Tongue (tissue), 3 donors: ENCODE measurements at places on chromosomes 3 and 15.

GRCh38 chr15:73786538-73786937 lies 33.4 kb upstream of the INSYN1 start:
- no peak for DNase-seq

- DNase-seq, result no peak
These were observed 94.6 kb downstream of the FILIP1L start for GRCh38 chr3:100019719-100020118.

GRCh38 chr15:88453651-88454050 lies 13.5 kb downstream of the MRPL46 start:
- DNase-seq, result no peak

DNA sequence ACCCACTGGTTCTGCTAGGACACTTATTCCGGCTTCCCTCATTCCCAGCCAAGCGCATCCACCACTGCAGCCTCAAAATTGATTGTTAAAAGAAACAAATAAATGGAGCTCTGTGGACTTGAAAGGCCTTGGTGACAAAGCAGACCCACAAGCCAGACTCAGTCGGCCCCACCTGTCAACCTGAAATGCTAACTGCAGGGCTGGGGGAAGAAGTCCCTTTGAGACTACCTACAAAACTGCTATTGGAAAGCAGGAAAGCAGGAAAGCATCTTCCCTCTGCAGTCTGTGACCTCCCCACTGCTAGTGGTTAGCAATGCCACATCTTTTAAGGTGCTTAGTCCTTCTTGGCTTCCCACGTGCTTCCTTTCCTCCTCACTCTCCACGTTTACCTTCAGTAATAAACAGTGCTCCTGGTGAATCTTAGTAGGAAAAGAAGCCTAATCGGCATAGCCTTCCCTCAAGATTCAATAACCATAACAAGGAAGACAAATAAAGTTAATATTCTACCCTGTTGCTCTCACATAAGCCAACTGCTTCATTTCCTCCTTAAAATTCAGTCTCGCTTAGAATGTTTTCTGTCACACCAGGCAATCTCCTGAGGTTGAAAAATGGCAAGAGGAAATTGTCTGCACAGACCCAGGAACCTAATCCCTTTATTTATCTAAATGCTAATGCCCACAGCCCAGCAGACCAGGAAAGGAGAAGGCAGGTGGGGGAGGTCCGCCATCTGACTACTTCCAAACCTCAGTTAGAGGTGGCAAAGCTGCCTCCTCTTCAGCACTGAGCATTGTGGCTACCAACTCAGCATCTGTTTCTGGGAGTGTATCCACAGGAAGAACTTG lies 296.2 kb downstream of the NEK10 start:
- DNase-seq, result no peak

GRCh38 chr3:160141485-160142185 lies 83.6 kb upstream of the C3orf80 start:
- DNase-seq, result no peak

DNA sequence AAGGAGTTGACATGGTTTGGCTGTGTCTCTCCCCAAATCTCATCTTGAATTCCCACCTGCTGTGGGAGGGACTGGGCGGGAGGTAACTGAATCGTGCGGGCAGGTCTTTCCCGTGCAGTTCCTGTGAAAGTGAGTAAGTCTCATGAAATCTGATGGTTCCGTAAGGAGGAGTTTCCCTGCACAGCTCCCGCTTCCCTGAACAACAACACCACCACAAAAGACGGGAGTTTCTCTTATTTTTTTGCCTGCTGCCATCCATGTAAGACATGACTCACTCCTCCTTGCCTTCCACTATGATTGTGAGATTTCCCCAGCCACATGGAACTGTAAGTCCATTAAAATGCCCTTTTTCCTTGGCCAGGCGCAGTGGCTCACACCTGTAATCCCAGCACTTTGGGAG lies 22.7 kb downstream of the XXYLT1 start:
- DNase-seq, result no peak

GRCh38 chr15:62280625-62281024 lies 115.5 kb upstream of the C2CD4B start:
- no peak for DNase-seq

DNA sequence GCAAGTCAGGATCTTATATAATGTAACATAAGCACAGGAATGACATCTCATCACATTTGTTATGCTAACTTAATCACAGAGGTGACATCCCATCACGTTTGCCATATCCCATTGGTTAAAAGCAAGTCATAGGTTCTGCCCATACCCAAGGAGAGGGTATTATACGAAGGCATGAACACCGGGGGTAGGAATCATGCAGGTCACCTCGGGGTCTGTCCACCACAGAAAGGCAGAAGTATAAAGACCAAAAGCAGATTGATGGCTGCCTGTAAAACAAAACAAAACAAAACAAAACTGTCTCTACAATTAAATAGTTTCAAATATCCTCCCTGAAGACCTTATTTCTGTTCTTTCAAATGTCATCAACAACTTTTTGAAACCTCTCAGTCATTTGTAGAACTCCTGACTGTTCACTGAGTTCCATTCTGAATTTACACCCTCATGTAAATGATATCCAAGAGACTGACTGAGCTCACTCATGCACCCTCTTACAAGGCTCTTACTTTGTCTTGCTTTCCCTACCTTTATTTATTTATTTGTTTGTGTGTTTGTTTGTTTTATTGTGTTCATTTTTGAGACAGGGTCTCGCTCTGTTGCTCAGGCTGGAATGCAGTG lies 22.7 kb upstream of the ZNF639 start:
- DNase-seq, result no peak

DNA sequence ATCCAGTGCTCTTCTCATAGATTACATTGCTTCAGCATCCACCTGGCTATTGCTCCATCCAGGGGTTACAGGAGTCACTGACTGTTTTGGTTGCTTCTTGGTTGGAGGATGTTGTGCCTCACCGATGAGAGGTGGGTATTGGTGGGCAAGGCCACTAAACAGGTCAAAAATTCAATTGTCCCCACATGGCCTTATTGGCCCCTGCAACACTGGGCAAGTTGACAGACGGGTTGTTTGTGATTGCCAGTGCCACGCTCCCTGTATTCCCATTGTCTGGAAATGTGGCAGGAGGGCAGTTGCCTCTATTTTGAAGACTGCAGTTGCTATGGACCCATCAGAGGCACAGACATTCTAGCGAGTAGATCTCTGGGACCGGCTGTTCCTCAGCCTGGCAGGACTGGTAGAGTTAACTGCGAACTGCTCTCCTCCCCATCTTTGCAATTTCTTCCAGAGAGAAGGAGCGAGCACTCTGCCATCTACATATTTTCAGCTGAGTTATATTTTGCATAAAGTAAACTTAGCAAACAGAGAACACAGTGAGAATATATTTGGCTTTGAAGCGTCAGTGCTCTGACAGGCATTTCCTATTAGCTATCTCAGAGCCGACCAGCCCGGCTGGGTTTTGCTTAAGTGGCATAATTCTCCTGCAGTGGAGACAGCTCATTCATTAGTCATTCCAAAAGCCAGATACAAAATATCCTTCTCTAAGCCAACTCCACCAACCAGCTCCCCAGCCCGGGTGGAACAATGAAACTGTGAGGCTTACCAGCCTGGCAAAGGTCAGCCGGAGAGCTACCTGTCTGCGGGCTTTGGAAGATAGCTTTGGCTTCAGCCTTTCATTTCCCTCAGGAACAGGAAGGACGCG lies 26.0 kb upstream of the MAGEF1 start:
- peak; percentile 39 for DNase-seq

DNA sequence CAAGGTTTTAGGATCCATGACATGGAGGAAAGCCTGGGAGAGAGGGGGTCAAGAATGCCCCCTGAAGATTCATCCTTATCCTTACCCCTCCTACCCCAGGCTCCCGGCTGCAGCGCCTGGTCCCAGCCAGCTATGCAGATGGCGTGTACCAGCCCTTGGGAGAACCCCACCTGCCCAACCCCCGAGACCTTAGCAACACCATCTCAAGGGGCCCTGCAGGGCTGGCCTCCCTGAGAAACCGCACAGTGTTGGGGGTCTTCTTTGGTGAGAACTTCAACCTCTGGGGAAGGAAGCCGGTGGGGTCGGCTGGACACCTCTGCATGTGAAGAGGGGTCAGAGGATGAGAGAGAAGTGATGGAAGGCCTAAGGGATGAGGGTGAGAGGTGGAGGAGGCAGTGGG lies 4.3 kb downstream of the DUOX1 start:
- no peak for DNase-seq

- no peak for DNase-seq
These were observed 101.3 kb downstream of the ETFA start for GRCh38 chr15:76209942-76210341.

DNA sequence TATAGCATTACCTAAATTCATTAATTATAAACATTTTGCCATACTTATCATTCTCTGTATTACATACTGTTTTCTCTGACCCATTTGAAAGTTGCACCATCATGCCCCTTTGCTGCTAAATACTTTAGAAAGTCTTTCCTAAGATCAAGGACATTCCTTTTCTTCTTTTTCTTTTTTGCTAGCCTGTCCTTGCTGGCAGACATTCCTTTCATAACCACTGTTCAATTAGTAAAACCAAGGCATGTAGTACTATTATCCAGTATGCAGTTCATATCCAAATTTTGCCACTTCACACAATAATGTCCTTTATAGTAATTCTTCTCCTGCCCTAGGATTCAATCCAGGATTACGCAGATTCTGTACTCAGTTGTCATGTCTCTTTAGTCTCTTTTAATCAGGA lies 321.0 kb upstream of the C2CD4B start:
- DNase-seq, result no peak

- no peak for DNase-seq
These were observed 1.7 kb upstream of the CFAP91 start for GRCh38 chr3:119700920-119701734.

GRCh38 chr3:17158941-17159682 lies 274.4 kb downstream of the PLCL2 start:
- no peak for DNase-seq

DNA sequence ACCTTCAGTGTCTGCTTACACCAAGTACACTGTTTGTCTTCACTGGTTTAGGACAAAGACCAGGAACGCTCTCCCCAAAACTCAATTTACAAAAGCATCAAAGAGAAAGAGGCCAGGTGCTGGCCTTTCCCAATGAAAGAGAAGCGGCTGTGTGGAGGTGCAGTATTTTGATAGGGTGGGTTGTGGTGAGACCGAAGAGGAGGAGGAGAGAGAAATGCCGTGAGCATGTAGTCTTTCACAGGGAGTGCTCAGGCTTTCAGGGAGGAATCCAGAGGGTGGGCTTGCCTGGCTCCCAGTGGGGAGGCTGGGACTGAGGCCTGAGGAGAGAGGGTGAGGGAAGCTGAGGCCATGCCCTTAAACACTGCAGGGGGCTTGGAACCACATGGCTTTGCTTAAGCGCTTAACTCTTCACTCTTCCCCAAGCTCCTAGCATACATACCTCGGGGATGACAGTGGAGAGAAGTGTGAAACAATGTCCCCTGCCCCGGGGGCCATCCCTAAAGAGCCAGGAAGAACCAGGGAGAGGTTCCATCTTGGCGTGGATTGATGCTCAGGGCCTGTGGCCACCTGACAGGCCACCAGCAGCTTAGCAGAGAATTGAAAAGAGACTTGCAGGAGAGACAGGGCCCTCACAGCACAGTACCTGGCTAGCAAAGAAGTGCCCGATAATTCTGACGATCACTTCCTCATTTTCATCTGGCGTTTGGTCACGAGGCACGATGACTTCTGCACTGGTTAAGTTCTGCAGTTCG lies 60.5 kb downstream of the SENP2 start:
- DNase-seq, result no peak

- no peak for DNase-seq
These were observed 1669.6 kb downstream of the OTOL1 start for GRCh38 chr3:163166197-163166596.

- no peak for DNase-seq
These were observed 868 bp upstream of the GADL1 start for GRCh38 chr3:30895329-30895728.

DNA sequence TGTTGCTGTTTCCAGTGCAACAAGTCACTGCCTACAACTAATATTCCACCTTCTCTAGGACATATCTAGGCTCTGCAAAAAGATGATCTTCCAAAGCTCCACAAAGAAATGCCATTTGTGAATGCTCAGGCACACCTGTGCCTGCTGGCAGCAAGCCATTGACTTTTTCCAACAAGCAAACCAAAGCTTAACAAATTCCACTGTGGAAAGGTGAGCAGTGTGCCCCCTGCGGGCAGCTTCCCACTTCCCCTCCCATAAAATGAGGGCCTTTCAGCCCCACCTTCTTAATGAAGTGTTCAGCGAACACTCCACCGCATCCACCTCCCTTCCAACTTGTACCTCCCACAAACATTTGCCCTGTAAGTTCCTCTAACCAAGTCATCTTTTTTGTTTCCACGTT lies 157.5 kb upstream of the SLC24A5 start:
- DNase-seq, result peak; percentile 29

- no peak for DNase-seq
These were observed 239.0 kb upstream of the NAALADL2 start for GRCh38 chr3:174620138-174620537.

- DNase-seq, result peak; percentile 27
These were observed 506 bp downstream of the RAD51 start for GRCh38 chr15:40695469-40695890.

DNA sequence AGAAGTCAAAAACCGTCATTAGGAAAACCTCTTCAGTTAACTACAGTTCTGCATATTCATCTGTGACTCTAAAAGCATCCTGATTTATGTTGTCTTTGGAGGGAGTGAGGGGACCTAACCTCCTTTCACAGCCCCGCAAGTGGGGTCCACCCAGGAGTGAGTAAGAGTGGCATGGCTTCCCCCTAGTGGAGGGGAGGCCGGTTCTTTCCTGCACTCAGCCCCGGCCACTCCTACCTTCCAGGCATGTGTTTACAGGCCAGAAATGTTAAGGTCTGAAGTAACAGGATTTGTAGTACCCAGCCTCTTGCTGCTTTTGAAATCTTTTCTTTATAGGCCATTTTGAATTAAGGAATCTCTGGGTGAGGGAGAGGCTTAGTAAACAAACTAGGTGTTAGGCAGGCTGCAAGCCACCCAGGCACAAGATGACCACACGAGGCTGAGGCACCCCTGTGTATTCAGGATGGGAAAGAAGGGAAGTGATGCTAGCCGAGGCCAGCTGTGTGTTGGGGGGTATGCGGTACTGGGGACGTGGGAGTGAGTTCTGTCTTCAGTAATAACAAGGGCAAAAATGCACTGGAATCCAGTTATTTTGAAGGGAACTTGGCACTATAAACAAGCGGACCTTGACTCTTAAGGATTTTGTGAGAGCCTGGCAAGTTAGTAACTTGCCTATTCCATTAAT lies 50.5 kb downstream of the CTDSPL start:
- no peak for DNase-seq

DNA sequence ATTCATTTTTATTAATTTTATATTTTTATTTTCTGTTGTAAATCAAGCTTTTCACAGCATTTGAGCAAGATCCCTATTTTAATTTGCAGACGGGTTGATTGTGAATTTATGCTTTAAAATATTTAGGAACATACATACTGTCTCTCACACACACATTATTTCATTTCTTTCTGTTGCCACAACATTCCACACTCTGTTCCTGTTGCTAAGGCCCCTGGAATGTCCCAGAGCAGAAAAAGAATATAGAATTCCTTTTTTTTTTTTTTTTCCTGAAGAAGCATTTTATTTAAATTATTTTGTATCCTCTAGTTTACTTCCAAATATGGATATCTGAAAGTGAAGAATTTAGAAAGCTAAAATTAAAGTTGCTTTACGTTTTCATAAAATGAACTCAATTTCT lies 36.8 kb upstream of the SCAANT1 start:
- peak; percentile 73 for DNase-seq

GRCh38 chr3:179071027-179071322 lies 634 bp downstream of the ZMAT3 start:
- DNase-seq, result no peak

- DNase-seq, result no peak
These were observed 1.7 kb upstream of the PPARG start for GRCh38 chr3:12286927-12287726.

- no peak for DNase-seq
These were observed 9.7 kb upstream of the LMAN1L start for GRCh38 chr15:74802862-74803447.
